Fibroblast of skin of right biceps (primary cell): ENCODE measurements at places on chromosomes 12 and 14.

GRCh38 chr12:28507867-28508266 is 317.6 kb downstream of the CCDC91 start:
- no peak for DNase-seq

DNA sequence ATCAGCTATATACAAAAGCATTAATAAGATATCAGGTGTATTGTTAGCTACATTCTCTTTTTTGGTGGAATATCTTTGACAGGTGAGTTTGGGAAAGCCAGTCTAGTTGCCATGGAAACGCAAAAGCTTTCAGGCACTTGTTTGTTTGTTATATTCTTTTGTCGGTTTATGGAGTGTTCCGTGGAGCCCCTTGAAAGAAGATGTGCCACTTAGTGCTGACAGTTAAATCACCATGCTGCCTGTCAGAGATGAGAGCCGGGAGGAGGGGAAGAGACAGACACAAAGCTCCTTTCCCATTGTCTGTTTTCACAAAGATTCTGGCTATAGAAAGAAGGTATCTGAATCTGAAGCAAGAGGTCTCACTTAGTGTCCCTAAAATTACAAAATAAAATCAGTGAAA is 170.8 kb downstream of the SNAPC1 start:
- DNase-seq = no peak

- peak; percentile 49 for DNase-seq
These were observed 86.8 kb downstream of the RFLNA start for GRCh38 chr12:124381456-124382296.

GRCh38 chr12:2606186-2606910 is 188.4 kb upstream of the FKBP4 start:
- no peak for DNase-seq

DNA sequence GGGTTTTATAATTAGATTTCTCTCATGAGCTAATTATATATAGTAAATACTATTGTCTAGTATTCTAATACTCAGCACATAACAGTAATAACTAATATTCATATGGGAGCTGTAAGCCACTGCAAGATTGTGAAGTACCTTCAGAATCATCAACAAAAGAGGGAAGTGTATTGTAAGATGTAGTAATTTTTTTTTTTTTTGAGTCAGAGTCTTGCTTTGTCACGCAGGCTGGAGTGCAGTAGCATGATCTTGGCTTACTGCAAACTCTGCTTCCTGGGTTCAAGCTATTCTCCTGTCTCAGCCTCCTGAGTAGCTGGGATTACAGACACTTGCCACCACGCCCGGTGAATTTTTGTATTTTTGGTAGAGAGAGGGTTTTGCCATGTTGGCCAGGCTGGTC is 3.1 kb downstream of the GPR33 start:
- DNase-seq = no peak

- DNase-seq = no peak
These were observed 20.9 kb upstream of the KIF26A start for GRCh38 chr14:104117341-104118005.

- DNase-seq = no peak
These were observed 196.5 kb downstream of the NOVA1 start for GRCh38 chr14:26401179-26401968.

DNA sequence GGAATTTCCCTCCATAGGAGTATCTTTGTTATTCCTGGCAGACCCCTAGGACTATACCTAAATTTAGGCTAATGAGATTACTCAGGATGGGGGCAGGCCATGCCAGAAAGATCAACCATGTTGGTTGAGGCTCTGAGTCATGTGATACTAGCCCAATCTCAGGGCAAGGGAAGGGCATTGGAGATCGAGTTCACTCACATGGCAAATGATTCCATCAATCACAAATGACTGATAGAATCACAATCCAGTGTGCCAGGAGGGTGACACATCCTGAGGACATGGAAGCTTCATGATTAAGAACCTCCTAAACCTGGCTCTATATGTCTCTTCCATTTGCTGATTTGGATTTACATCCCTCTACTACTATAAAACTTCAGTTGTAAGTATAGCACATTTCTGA is 182.3 kb downstream of the NTF3 start:
- peak; percentile 83 for DNase-seq

DNA sequence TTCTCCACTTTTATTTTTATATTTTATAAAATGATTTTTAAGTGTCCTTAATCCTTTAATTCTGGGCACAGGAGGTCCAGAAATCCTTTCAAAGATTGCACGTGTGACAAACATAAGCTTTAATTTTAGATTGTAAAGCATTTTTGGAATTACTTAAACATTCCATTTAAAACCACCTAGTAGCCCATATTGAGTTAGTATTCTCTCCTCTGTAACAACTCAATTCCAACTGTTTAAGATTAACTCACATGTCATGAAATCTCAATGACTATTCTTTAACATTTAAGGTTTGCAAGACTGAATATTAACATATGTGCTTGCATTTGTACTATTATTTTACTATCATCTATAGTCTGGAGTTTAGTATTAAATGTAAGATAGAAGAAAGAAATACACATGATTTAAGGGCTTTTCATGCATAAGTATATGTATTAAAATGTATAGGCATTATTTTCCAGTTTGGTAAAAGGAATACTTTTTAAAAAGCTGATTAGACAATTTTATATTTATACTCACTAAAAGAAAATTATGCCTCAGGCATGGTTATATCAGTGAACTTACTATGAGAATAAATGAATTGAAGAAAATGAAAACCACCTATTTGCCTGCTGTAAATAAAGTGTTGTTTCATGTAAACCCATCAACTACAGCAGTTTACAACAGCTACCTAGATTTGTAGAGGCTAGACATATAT is 776.9 kb downstream of the SLC6A15 start:
- DNase-seq = peak; percentile 36

DNA sequence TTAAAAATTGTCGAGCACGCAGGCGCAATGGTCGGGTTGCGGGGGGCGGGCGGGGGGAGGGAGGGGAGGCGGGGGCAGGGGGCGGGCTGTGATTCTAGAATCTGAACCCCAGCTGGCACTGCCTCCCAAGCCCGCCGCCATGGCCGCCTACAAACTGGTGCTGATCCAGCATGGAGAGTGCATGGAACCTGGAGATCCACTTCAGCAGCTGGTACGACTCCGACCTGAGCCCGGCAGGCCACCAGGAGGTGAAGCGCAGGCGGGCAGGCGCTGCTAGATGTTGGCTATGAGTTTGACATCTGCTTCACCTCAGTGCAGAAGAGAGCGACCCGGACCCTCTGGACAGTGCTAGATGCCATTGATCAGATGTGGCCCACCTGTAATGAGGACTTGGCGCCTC is 118.4 kb downstream of the NTN4 start:
- no peak for DNase-seq

GRCh38 chr12:67151886-67152285 is 117.3 kb upstream of the CAND1 start:
- DNase-seq = no peak

DNA sequence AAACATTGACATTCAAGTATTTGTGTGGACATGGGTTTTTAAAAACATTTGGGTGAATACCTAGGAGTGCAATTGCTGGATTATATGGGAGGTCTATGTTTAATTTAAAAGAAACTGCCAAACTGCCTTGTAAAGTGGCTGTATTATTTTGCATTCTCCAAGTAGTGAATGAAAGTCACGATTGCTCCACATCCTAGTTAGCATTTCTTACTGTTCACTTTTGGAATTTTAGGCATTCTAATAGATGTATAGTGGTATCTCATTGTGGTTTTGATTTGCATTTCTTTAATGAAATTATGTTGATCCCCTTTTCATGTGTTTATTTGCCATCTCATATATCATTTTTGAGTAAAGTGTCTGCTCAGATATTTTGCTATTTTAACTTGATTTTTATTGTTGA is 159.5 kb downstream of the FOXG1 start:
- DNase-seq = no peak

DNA sequence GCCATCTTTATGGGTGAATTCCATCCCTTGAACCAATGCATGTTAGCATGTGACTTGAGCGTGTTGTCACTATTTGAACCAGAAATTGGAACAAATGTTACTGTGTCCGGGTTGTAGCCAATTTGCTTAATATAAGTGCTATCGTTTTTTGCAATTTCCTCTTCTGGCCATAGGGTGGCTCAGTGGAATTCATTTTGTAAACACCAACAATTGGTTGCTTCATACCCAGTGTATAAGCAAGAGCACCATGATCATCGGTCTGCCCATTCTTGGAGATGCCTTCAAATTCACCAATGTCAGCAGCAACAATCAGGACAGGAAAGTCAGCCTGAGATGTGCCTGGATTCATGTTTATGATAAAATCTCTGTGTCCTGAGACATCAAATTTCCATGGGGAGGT is 5.0 kb upstream of the NEDD1 start:
- DNase-seq = no peak

DNA sequence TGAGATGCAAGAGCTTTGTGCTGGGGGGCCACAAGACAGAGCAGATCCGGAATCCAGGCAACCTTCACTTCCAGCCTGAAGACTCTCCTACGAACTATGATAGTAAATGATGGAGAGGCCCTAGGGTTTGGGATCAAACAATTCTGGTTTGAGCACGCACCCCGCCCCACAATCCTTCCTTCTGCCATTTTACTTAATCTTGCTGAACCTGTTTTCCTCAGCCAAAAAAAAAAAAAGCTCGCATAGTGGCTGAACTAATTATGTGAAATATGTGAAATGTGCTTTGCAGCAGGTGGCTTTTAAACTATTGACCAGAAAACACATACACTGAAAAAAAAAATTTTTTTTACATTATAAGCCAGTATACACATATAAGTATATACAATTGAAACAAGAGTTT is 667 bp upstream of the ITFG2 start:
- no peak for DNase-seq

GRCh38 chr12:4745249-4745648 is 25.0 kb downstream of the GALNT8 start:
- no peak for DNase-seq

DNA sequence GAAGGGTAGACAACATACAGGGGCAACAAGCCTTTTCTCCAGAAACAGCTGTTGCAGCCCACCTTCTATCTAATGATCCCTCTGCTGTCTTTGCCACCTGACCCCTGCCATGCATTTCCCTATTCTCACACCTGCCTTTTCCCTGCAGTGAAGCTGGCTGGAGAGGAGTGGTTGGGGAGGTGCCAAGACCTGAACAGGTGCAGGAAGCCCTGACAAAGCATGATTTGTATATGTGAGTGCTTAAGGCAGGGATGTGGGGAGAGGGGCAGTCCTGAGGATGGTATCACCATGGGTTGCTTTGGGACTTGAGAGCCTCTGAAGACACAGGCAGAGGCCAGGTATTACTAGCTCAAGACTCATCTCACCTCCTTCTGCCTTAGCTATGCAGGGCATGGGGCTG is 2.9 kb upstream of the PFDN5 start:
- DNase-seq = no peak

- DNase-seq = no peak
These were observed 17.1 kb downstream of the GSC start for GRCh38 chr14:94752591-94753436.

- peak; percentile 97 for DNase-seq
These were observed 169.5 kb upstream of the RTL1 start for GRCh38 chr14:101072945-101073597.

- no peak for DNase-seq
These were observed 104.4 kb upstream of the CCDC196 start for GRCh38 chr14:66381755-66382154.

DNA sequence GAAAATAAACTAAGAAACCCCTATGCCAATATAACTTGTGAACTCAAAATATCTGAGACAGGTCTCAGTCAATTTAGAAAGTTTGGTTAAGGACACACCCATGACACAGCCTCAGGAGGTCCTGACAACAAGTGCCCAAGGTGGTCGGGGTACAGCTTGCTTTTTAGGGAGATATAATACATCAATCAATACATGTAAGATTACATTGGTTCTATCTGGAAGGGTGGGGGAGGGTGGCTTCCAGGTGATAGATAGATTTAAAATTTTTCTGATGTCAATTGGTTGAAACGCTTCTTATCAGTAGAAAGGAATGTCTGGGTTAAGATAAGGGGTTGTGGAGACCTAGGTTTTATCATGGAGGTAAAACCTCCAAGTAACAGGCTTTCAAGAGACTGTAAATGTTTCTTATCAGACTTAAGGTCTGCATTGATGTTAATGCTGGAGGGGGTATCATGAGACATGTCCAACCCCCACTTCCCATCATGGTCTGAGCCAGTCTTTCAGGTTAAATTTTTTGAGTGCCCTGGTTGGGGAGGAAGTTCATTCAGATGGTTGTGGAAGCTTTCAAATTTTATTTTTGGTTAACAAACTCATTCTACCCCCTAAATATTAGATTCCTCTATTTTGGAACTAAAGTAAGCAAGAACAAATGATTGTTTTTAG is 82.0 kb upstream of the RASSF8 start:
- no peak for DNase-seq

- peak; percentile 20 for DNase-seq
These were observed 49.0 kb downstream of the SLC8B1 start for GRCh38 chr12:113285679-113286610.
